ENCODE measurements at places on chromosomes 7 and 10. TPM values are rescaled to one million over a fixed set of nuclear protein-coding genes. Genes with fewer than 3 reads are reported as not detected.

Gene FAM24B
- polyA plus RNA-seq = 26.7 TPM

Gene DNAJB9
- 33.5 TPM for polyA plus RNA-seq

Gene GHRHR
- polyA plus RNA-seq = 0.75 TPM

Gene TFPI2
- 7.8 TPM for polyA plus RNA-seq

DNA sequence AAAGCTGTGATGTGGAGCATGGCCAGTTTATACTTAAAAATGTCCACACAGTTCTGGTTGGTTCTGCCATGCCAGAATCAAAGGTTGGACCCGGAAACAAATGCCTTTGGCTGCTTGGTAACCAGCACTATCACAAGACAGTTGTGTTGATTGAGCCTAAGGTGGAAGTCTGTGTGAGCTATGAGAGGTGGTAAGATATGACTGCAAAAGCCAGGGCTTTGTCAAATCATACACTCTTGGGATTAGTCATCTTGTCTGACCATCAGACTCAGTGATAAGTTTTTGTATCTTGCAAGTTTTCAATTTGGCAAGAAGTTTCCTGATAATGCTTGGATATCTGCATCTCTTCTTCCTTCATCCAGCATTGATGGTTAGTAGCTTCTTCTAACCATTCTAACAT lies 35.5 kb downstream of the GPR141 start:
- H3K4me1 ChIP-seq = no peaks in the 10 kb centered on the region
- H3K27ac ChIP-seq = no peak overlapping the region
- H3K4me3 ChIP-seq = no peak overlapping the region
- DNase-seq = no peak

Gene C10orf62
- 0.77 TPM for polyA plus RNA-seq

DNA sequence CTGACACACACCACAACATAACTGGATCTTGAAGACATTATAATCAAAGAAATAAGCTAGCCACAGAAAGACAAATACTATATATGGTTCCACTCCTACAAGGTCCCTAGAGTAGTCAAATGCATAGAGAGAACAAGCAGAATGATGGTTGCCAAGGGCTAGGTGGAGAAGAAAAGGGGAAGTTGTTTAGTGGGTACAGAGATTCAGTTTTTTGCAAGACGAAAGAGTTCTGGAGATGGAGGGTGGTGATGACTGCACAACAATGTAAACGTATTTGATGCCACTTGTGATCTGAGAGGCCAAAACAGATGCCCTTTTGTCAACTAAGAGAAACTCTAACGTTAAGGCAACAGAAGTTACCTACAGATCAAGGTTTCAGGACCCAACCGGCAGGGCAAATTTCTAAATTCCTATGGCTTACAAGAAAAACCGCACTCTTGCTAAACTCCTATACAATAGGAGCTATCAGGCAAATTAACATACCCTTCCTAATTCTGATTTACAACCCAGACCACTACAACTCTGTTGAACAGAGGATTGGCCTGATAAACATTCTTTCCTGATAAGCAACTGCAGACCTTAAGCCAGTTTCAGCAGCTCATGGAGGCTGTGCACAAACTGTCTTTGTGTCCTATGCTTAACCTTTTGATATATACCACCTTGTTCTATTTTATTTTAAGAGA lies 69.0 kb downstream of the FAM107B start:
- no peaks in the 10 kb centered on the region for H3K4me1 ChIP-seq
- no peak for DNase-seq
- H3K36me3 ChIP-seq = no peaks in the 10 kb centered on the region
- no peak overlapping the region for H3K4me3 ChIP-seq
- no peaks in the 10 kb centered on the region for H3K27me3 ChIP-seq

- H3K27me3 ChIP-seq = no peaks in the 10 kb centered on the region
- no peaks in the 10 kb centered on the region for H3K4me1 ChIP-seq
- H3K36me3 ChIP-seq = no peaks in the 10 kb centered on the region
- DNase-seq = no peak
- H3K4me3 ChIP-seq = no peak overlapping the region
Measured at GRCh38 chr7:158409120-158409519, 178.5 kb downstream of the PTPRN2 start.

Gene AZGP1
- polyA plus RNA-seq = 198 TPM

Gene SLC26A3
- 0.32 TPM for polyA plus RNA-seq

- no peaks in the 10 kb centered on the region for H3K27me3 ChIP-seq
- no peaks in the 10 kb centered on the region for H3K36me3 ChIP-seq
- no peak overlapping the region for H3K4me3 ChIP-seq
- no peaks in the 10 kb centered on the region for H3K4me1 ChIP-seq
Measured at GRCh38 chr10:21530168-21530567, 3.9 kb upstream of the MLLT10 start.

GRCh38 chr7:106756884-106757283 lies 95.9 kb upstream of the CCDC71L start:
- H3K36me3 ChIP-seq = no peaks in the 10 kb centered on the region
- H3K4me1 ChIP-seq = no peaks in the 10 kb centered on the region
- no peaks in the 10 kb centered on the region for H3K27me3 ChIP-seq

DNA sequence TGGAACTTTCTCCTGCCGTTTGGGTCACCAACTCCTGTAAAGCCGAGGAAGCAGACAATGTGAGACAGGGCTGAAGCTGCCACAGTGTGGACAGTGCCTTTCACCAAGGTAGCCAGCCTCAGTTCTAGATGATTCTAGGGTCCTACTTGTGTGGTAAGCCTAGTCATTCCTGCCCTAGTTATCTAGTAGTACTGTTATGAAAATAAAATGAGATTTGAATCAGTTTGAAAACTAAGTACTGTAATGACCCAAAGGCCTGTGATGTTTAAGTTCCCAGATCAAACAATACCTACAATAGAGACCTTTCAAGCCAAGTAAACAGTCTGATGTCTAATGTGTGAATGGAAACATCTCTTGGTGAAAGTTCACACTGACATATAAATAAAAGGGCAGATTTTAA lies 37.1 kb downstream of the POLL start:
- no peak for DNase-seq
- no peak overlapping the region for H3K27ac ChIP-seq
- H3K4me1 ChIP-seq = no peaks in the 10 kb centered on the region
- peaks cover 15% of the 10 kb centered on the region for H3K36me3 ChIP-seq

Gene CFTR
- 2.5 TPM for polyA plus RNA-seq

DNA sequence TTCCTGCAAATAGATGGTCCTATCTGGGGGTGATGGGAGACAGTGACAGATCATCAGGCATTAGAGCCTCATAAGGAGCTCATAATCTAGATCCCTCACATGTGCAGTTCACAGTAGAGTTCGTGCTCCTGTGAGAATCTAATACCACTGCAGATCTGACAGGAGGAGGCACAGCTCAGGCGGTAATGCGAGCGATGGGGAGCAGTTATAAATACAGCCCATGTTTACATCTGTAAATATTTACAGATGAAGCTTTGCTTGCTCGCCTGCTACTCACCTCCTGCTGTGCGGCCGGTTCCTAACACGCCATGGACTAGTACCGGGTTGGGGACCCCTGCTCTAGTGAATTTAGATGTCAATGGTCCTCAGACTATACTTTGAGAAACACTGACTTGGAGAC lies 17.0 kb upstream of the CDCA7L start:
- H3K27me3 ChIP-seq = no peaks in the 10 kb centered on the region
- H3K27ac ChIP-seq = no peak overlapping the region
- H3K4me3 ChIP-seq = no peak overlapping the region
- no peaks in the 10 kb centered on the region for H3K4me1 ChIP-seq
- no peaks in the 10 kb centered on the region for H3K36me3 ChIP-seq
- DNase-seq = no peak

- H3K36me3 ChIP-seq = no peaks in the 10 kb centered on the region
- H3K4me1 ChIP-seq = no peaks in the 10 kb centered on the region
- H3K27ac ChIP-seq = no peak overlapping the region
- no peak for DNase-seq
- no peak overlapping the region for H3K4me3 ChIP-seq
- H3K27me3 ChIP-seq = no peaks in the 10 kb centered on the region
Measured at GRCh38 chr7:105337529-105337928, 51.2 kb downstream of the SRPK2 start.

Gene GATAD1
- polyA plus RNA-seq = 17.5 TPM

Gene ACTL6B
- polyA plus RNA-seq = not detected

Gene C10orf90
- polyA plus RNA-seq = 0.30 TPM

DNA sequence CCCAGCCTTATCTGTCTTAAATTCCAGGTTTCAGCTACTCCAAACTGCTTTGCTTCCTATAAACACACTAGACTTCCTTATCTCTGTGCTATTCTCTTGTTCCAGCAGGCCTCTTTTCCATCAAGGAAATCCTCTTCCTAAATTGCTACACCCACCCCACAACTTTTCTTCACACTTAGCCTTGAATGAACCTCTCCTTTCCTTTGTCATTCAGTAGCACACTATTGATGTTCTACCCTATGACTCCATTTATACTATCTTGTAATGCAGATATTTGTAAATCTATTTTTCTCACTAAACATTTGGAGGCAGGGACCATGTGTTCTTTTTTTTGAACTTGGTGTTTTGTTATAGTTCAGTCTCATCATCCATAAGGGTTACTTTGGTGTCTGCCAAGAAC lies 3.7 kb downstream of the SLC16A9 start:
- no peaks in the 10 kb centered on the region for H3K36me3 ChIP-seq
- H3K4me3 ChIP-seq = no peak overlapping the region
- no peak overlapping the region for H3K27ac ChIP-seq
- no peaks in the 10 kb centered on the region for H3K27me3 ChIP-seq

- H3K4me1 ChIP-seq = no peaks in the 10 kb centered on the region
- no peak overlapping the region for H3K4me3 ChIP-seq
- peak overlapping the region; percentile 33 for H3K27ac ChIP-seq
- no peaks in the 10 kb centered on the region for H3K27me3 ChIP-seq
- DNase-seq = no peak
- no peaks in the 10 kb centered on the region for H3K36me3 ChIP-seq
Measured at GRCh38 chr10:127990846-127991542, 84.1 kb downstream of the PTPRE start.

GRCh38 chr10:84005403-84005802 lies 133.9 kb upstream of the GHITM start:
- no peaks in the 10 kb centered on the region for H3K4me1 ChIP-seq
- H3K27me3 ChIP-seq = no peaks in the 10 kb centered on the region
- H3K4me3 ChIP-seq = no peak overlapping the region

All from kidney (tissue), 22 donors.